ENCODE measurements at places on chromosomes 1 and 21.

GRCh38 chr1:167799747-167800146 is 78.0 kb downstream of the MPZL1 start:
- no peak for DNase-seq

GRCh38 chr1:235504122-235504493 is at the start of gene B3GALNT2:
Gene B3GALNT2, minus strand, starts transcription at chr1:235504452. Its CDS starts 200 bp downstream, at chr1:235504252.
- DNase-seq, result no peak

GRCh38 chr1:52798331-52798730 is 44.2 kb upstream of the ZYG11A start:
- no peak for DNase-seq

GRCh38 chr1:83839566-83840173 is 159.3 kb downstream of the TTLL7 start:
- no peak for DNase-seq

GRCh38 chr1:172827841-172828240 is 168.9 kb downstream of the FASLG start:
- DNase-seq, result no peak

- DNase-seq, result no peak
These were observed 364.6 kb downstream of the ADGRL2 start for GRCh38 chr1:82165304-82165703.

- no peak for DNase-seq
These were observed 20.2 kb upstream of the MTR start for GRCh38 chr1:236774926-236775325.

DNA sequence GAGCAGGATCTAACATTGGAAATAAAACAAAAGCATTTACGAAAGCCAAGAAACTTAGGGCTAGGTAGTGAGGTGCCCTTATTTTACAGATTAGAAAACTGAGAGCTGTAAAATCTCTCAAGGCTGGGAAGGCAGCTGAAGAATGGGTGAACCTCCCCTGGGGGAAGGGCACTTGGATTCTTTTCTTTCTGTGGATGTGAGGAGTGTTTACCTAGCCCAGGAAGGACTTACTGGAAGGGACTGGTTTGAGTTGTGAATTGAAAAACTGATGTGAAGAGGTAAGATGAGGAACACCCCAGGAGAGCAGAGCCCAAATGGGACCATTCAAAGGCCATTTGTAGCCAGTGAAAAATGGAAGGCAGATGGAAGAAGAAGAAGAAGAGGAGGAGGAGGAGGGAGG is 74.7 kb upstream of the NGF start:
- DNase-seq, result no peak

- no peak for DNase-seq
These were observed 52.7 kb upstream of the VAV3 start for GRCh38 chr1:108017698-108018097.

DNA sequence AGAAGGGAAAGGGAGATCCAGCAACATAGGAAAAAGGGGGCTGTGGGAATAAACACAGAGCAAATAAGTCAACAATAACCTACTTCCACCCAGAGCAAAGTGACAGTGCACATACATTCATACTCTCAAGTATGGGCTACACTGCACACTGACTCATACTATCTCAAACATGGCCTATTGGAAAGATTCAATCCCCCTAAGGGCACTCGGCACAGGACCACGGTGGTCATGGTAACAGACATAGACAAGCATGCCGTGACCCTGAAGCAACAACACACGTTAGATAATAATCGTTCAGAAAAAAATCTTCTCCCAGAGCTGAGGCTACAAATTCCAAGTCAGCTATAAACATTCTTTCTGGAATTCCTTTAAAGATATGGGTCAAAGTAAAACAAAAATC is 16.8 kb upstream of the JAK1 start:
- DNase-seq, result no peak

- DNase-seq, result no peak
These were observed 29.2 kb upstream of the CNTN2 start for GRCh38 chr1:205013683-205014367.

DNA sequence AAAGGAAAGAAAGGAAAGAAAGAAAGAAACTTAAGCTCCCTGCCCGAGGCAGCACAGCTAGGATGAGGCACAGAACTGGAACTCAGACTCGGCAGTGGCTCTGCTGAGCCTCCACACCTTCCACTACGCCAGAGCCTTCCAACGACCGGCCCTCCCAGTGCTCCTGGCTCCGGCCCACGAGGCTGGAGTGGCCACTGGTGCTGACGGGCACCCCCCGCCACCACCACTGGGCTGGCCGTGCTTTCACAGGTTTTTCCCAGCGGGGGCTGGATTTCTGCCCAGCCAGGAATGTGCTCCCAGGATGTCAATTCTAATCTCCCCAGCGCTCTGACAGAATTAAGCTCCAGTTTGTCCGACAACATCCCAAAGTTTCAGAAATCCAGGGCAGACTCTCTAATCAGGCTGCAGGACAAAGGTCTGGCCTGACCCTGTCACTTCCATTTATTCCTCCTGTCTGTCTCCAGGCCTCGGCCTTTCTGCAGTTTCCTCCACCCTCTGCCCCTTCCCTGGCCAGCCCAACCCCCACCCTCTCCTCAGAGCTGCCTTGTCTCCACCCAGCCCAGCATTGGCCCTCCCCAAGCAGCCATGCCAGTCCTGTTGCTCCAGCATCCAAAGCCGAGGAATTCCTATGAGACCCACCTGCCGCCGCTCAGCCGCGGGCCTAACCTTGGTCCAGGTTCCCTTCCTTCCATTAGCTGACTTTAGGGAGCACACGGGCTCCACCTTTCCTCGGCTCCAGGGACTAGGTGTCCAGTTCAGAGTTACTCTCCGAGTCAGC is 81.9 kb downstream of the CASZ1 start:
- no peak for DNase-seq

GRCh38 chr1:16978139-16978538 is 2.3 kb downstream of the MFAP2 start:
- DNase-seq, result no peak

GRCh38 chr21:43274946-43275310 is 106.1 kb downstream of the CRYAA start:
- DNase-seq, result no peak

GRCh38 chr1:23122023-23122748 is 46.5 kb downstream of the LUZP1 start:
- no peak for DNase-seq

DNA sequence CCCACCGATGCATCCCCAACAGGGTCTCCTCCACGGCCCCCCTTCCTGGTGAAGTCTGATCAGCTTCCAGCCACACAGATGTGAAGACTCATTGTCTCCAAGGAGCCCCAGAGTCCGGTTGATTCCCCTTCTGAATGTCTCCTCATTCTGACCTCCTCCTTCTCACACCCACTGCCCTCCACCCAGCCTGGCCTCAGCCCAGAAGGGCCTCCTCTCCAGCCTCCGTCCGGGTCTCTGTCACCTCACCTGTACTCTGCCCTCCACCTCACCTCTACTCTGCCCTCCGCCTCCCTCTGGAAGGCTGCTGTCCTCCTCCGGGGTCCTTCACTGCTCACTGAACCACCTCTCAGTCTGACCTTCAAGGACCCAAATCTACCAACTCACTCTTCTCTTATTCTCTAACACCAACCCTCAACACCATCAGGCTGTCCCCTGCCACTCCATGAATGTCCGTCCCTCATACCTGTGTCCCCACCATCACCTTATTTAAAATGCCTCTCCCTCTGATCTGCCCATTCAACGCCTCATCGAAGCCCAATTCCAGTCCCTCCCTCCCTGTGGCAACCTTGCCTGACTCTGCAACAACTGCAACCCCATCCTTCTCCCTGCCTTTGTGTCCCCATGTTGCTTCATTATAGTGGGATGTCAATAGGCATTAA is 201.2 kb downstream of the TOMM20 start:
- no peak for DNase-seq

DNA sequence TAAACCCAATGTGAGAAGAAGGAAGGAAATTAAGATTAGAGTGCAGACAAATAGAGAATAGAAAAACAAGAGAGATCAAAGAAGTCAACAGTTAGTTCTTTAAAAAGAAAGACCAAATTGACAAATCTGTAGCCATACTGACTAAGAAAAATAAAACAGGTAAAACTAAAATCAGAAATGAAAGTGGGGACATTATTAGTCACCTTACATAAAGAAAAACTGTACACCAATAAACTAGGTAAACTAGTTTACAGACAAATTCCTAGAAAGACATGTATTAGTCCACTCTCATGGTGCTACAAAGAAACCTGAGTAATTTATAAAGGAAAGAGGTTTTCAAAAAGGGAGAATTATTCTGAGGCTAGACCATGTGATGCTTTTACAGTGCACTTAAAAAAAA is 22.3 kb downstream of the BLZF1 start:
- no peak for DNase-seq

DNA sequence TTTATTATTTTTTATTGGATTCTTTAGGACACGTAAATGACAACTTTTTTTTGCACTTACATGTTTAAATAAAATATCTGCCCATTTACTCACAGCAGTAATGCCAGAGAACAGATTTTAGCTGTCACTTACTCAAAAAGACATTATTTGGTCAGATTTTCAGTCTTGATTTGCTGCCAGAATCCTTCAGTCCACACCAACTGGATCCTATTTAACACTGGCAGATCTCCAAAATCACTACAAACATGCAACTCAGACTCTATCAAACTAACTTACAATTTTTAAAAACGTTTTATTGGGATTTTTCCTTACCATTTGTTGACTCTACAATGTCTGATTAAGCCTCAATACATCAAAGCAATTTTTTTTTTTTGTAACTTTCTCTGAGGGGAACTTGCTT is 11.1 kb downstream of the ATP6V1G3 start:
- no peak for DNase-seq

- DNase-seq, result no peak
These were observed 14.2 kb downstream of the TXNIP start for GRCh38 chr1:145982010-145982723.

DNA sequence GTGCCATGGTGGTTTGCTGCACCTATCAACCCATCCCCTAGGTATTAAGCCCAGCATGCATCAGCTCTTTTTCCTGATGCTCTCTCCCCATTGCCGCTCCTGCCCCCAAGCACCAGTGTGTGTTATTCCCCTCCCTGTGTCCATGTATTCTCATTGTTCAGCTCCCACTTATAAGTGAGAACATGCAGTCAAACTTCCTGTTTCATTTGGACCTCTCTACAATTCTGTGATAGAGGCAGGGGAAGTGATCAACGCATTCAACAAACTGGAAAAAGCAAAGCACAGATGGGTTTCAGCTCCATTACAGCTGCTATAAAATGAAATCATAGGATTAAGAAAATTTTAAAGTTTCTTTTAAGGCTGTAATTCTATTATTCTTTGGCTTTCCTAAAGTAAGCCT is 23.3 kb upstream of the CD55 start:
- no peak for DNase-seq

GRCh38 chr1:30469426-30469825 is 254.0 kb downstream of the MATN1 start:
- DNase-seq, result no peak

GRCh38 chr1:45493116-45493697 is 2.2 kb upstream of the TESK2 start:
- DNase-seq, result peak; percentile 27

DNA sequence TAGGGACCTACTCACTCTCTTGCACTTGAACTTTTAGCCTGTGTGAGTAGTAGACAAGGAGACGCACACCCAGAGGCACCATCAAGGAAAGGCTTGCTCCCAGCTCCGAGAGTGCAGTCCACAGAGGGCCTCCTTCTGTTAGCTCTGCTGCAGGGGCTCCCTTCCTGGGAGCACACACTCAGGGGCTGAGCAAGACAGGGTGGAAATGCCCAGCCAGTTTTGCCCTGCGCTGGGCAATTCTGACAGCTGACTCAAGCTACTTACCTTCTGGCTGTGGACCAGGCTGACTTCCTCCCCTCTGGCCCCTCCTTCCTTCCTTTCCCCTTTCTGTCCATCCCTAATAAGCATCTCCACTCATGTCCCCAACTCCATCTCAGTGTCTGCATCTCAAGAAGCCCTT is 449.1 kb downstream of the PTPRU start:
- no peak for DNase-seq

GRCh38 chr1:206557636-206558473 is 50.5 kb downstream of the RASSF5 start:
- DNase-seq, result no peak

GRCh38 chr1:9473032-9473807 is 66.0 kb upstream of the SLC25A33 start:
- DNase-seq, result no peak

DNA sequence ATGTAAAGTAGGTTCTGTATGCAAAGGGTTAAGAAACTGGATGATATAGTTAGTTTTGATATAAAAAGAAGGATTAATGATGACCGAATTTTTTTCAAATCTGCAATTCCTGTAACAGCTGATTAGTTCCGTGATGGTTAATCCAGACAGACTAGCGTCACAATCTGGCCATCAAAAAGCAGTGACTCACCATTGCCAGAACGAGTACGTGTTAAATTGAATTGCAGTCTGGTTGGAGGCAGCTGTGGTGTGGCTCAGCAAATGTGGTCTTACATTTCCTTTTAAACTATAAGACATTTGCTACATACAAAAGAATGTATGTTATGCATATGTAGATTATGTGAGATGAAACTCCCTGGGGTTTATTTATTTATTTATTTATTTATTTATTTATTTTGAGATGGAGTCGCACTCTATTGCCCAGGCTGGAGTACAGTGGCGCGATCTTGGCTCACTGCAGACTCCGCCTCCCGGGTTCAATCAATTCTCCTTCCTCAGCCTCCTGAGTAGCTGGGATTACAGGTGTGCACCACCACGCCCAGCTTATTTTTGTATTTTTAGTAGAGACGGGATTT is 139.8 kb downstream of the RYR2 start:
- DNase-seq, result no peak

- DNase-seq, result no peak
These were observed 42.2 kb upstream of the WNT4 start for GRCh38 chr1:22184892-22185612.

DNA sequence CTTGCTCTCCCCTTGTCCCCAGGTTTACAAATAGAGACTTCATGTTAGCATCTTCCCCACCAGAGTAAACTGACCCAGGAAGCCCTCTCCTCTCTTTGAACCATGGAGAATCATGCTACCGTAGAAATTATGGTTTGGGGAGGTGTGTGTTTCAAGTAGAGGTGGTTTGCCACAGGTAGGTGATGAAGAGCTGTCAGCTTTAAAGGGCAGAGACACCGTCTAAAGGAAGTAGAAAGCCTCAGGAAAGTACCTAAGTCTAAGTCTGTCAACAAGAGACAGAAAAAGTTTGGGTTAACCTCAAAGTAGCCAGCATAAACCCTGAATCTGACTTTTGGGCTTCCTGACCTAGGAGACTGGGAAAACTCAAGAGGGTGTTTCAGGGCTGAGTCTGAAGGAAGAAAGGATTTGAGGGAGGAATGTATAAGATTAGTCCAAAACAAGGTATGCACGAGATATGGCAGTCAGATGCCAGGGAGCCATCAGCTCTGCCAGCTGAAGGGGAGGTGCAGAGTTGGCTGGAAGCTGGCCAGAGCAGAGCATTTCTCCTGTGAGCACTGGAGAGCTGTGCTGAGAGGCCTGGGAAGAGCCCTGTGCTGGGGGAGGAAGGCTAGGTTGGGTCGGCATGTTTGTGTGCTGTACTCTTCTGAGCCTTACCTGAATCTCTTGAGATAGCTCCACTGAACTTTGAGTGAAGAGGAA is 14.3 kb downstream of the ADAMTSL4 start:
- DNase-seq, result no peak

DNA sequence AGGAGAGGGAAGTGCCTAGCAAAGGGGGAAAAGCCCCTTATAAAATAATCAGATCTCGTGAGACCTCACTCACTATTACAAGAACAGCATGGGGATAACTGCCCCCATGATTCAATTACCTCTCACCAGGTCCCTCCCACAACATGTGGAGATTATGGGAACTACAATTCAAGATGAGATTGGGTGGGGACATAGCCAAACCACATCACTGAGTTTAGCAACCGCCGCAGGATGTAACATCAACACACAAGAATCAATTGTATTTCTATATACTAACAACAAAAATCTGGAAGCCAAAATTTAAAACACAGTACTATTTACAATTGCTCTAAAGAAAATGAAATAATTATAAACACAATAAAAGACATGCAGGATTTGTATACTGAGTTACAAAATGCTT is 21.9 kb downstream of the DIRAS3 start:
- no peak for DNase-seq
